Calu3 (cell line): ENCODE measurements at places on chromosomes 3 and 15. TPM values are rescaled to one million over a fixed set of nuclear protein-coding genes. Genes with fewer than 3 reads are reported as not detected.

DNA sequence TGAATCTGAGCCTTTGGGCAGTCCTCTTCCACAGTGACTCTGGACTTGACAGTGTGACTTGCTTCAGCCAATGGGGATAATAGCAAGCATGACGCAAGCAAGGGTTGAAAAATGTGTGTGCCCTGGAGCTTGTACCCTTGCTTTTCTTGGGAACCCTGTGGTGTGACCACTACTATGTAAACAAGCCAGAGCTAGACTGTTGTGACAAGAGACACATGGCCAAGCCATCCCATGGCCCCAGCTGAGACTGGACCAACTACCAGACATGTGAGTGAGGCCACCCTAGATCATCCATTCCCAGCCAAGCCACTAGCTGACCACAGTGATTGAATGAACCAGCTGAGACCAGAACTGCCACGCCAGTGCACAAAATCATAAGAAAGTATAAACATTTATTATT, 11.8 kb downstream of the MYO1E start:
- no peak overlapping the region for H3K4me3 ChIP-seq
- H3K4me1 ChIP-seq: peaks cover 32% of the 10 kb centered on the region
- peaks cover 72% of the 10 kb centered on the region for H3K36me3 ChIP-seq

GRCh38 chr3:170429050-170429449, 10.4 kb downstream of the CLDN11 start:
- peaks cover 26% of the 10 kb centered on the region for H3K4me1 ChIP-seq
- no peaks in the 10 kb centered on the region for H3K27me3 ChIP-seq
- no peak overlapping the region for H3K27ac ChIP-seq
- no peak for DNase-seq
- H3K36me3 ChIP-seq: no peaks in the 10 kb centered on the region

DNA sequence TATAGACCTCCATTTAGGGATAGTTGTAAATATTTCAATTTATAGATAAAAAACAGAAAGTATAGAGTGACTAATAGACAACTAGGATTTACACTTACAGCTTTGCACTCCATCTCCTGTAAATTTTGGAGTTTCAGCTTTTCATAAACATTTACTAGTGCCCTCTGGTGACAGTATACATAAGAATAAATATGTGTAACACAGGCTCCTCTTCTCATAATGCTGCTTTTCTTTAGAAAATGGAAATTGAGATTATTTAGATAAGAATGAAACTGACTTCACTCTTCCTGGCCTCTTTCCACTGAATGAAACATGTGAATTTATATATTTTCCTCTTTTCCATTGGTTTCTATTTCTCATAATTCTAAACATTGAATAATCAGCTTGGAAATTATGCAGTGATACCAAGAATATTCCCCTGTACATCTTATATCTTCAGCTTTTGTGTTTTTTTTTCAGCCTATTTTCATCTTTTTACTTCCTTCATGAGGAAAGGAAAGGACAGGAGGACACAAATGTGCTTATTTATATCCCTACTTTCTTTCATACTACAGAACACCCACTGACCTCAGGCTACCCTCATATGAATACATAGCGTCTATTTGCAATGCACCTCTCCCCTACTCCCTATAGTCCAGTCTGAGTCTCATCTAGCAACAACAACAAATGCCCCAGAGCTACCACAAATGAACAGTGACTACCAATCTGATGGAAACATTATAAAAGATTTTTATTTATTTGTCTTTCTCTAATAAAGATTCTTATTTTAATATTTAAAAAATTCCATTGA, 103.1 kb upstream of the CCDC39 start:
- H3K27me3 ChIP-seq: peaks cover 13% of the 10 kb centered on the region
- H3K4me1 ChIP-seq: no peaks in the 10 kb centered on the region
- no peak overlapping the region for H3K4me3 ChIP-seq

GRCh38 chr3:42425736-42426407, 15.5 kb upstream of the LYZL4 start:
- no peaks in the 10 kb centered on the region for H3K36me3 ChIP-seq
- H3K4me1 ChIP-seq: no peaks in the 10 kb centered on the region
- no peak overlapping the region for H3K4me3 ChIP-seq
- peaks cover 63% of the 10 kb centered on the region for H3K27me3 ChIP-seq
- H3K27ac ChIP-seq: no peak overlapping the region
- DNase-seq: no peak

GRCh38 chr15:28005004-28005527, 94.0 kb downstream of the OCA2 start:
- no peak overlapping the region for H3K4me3 ChIP-seq
- H3K27ac ChIP-seq: no peak overlapping the region
- H3K4me1 ChIP-seq: no peaks in the 10 kb centered on the region
- H3K27me3 ChIP-seq: no peaks in the 10 kb centered on the region
- no peaks in the 10 kb centered on the region for H3K36me3 ChIP-seq
- DNase-seq: no peak

GRCh38 chr15:101490922-101491733, 1.6 kb upstream of the PCSK6 start:
- H3K27ac ChIP-seq: no peak overlapping the region
- no peak for DNase-seq
- peaks cover 68% of the 10 kb centered on the region for H3K27me3 ChIP-seq
- peaks cover under 1% of the 10 kb centered on the region for H3K4me1 ChIP-seq
- H3K36me3 ChIP-seq: no peaks in the 10 kb centered on the region

- H3K4me1 ChIP-seq: no peaks in the 10 kb centered on the region
- no peaks in the 10 kb centered on the region for H3K27me3 ChIP-seq
- no peak overlapping the region for H3K27ac ChIP-seq
- no peak overlapping the region for H3K4me3 ChIP-seq
Observed at GRCh38 chr15:58306591-58307312, 125.0 kb upstream of the LIPC start.

GRCh38 chr15:69599271-69599670, 146.7 kb downstream of the RPLP1 start:
- DNase-seq: no peak
- peaks cover 25% of the 10 kb centered on the region for H3K4me1 ChIP-seq
- H3K36me3 ChIP-seq: peaks cover 6% of the 10 kb centered on the region
- no peak overlapping the region for H3K4me3 ChIP-seq

DNA sequence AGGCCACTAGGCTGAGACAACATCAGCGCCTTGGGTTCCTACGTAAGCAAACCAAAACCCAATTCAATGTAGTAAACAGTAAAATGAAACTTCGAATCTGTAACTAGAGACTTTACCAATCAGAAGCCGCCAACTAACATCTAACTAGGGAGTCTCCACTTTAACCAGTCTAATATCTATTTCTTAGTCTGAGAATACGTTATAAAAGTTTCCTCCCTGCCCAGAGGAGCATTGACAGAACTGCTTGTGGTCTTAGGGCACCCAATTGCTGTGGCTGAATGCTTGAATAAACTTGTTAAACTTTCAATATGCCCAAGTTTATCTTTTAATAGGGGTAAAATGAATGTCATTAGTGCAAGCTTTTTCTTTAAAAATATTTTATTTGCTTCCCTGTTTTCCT, 4.3 kb downstream of the CP start:
- H3K27ac ChIP-seq: no peak overlapping the region
- peaks cover 45% of the 10 kb centered on the region for H3K4me1 ChIP-seq
- no peak overlapping the region for H3K4me3 ChIP-seq
- no peaks in the 10 kb centered on the region for H3K36me3 ChIP-seq
- no peaks in the 10 kb centered on the region for H3K27me3 ChIP-seq

PAK6 gene
- total RNA-seq: 7.0 and 7.1 TPM in 2 replicates

OXTR gene
- 2.8 and 3.4 TPM in 2 replicates for total RNA-seq

RTP1 gene
- not detected in 2 replicates for total RNA-seq

TMEM62 gene
- total RNA-seq: 25.4 and 33.0 TPM in 2 replicates
